Pulmonary artery endothelial cell (primary cell): ENCODE measurements at places on chromosomes 6 and 20.

DNA sequence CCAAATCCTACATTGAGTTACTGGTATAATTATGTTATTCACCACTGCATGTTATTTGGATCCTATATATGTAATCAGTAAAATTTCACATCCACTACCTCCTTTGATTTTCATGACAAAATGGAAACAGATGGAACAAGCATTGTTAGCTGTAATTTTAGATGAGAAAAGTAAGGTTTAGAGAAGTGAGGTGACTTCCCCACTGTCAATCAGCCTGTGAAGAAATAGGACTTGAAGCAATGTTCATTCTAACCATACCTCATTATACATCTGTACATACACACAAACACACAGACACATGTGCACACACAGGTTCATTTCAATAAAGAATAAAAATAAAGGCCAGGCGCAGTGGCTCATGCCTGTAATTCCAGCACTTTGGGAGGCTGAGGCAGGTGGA, 23.7 kb upstream of the QKI start:
- no peak for DNase-seq

DNA sequence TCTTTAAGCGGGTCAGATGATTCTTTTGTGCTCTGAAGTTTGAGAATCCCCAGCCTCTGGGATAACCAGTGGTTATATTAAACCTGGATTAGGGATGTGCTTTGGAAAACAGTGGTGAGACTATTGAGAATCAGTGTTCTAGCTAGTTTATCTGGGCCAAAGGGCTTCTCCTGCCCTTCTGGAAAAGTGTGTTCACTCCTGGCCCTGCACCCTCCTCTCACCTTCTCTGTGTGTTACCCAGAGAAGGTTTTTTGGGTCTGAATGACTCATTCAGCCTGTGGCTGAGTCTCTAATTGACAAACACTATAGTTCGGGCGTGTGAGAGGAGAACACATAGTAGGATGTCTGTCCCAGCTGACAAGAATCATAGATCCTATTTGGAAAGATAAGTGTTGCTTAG, 66.7 kb downstream of the LRRC1 start:
- DNase-seq, result no peak

GRCh38 chr20:58179432-58180099, 48.9 kb downstream of the ANKRD60 start:
- DNase-seq, result no peak

DNA sequence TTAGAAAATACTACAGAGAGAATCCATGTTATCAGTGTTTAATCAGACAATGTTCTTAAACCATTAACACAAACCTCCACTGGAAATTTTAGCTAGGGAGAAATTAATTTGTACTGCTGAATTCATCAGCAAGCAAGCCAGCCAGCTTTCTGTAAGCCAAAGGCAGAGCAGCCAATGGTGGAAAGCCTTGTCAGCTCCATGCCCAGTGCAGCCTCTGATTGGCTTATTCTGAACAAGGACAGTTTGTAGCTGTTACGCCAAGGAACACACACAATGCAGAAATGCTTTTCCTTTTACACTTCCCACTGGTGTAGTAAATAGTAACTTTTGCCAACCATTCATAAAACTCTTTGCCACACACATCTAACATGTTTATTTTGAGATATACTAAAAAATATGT, 265.0 kb downstream of the TENT5A start:
- peak; percentile 20 for DNase-seq

DNA sequence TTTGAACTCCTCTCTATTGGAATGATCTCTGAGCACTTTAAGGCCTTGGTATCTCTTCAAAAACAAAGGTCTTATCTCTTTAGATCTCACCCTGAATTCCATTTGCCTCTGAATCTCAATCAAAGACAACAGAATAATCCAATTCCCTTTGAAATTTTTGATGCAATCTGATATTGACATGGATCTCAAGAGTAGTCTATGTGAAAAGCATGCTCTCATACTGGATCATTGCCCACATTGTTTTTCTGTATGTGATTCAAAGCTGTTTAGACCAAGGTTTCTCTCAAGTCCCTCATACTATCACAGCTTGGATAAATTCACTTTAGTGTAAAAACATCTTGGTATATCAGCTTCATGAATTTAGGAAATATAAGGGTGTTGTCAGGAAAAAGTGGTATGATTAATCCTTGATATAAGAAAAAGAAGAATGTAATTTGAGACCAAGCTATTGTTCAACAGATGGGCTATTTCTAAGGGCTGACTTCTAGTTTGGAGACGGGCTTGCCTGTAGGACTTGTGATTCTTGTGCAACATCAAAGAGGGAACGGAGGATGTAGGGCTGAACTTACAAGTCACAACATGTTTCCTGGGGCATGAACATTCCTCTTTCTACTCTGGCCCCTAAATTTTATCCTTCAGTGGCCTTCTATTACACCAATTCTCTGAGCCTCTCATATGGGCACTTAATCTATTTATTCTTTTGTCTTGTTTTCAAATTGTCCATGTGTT, 77.9 kb upstream of the CITED2 start:
- peak; percentile 48 for DNase-seq

DNA sequence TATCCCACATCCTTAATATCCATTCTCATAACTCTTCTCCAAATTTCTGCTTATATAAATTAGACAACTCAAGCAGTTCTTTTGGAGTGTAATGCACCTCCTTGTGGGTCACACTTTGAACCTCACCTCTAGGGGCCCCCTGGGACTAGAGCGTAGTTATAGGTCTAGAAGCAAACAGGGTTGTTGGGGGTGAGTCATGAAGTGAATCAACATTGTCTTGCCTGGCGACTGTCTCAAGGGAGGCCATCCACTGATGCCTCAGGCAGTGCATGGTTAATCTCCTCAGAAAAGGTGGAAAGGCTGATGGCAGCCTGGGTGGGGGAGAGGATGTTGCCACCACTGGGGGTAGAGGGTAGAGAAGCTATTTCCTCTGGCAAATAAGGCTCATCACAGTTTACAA, 129.1 kb downstream of the TNFRSF21 start:
- no peak for DNase-seq

GRCh38 chr6:130307752-130308361, 58.0 kb upstream of the TMEM200A start:
- no peak for DNase-seq

DNA sequence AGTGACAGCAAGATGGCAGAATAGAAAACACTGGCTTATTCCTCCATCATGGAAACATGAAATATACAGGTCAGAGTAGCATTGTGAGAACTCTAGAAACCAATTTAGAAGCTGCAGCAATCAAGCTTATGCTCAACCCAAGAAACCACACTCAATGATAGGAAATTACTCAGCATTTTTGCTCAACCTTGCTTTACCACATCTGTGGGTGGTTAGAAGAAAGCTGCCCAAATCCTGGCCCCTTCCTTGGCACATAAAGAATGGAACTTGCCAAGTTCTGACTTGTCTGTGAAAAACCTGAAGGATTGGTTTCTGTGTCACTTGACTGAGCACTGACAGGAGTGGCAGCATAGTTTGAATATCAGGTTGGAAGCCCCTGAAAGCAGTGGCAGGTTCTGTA, 108.0 kb upstream of the MOCS1 start:
- DNase-seq, result no peak

- DNase-seq, result no peak
Measured at GRCh38 chr20:54058420-54059139, 11.8 kb downstream of the BCAS1 start.

DNA sequence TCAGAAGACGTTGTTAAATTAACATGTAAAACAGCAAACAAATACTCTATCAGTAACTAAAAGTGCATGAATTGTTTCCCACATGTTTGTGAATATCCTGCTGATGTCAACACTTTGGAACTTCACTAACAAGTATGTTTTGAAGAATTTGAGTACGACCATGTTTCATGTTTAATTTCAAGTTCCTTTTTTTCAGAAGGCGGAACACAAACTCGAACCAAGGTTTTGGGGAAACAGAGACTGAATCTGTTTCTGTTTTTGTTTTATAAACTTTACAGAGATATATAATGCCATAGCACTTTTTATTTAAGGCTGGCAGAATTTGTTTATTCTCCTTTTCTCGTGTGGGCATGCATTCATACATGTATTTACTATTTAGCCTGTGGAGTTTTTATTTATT, 509.3 kb upstream of the CITED2 start:
- no peak for DNase-seq

DNA sequence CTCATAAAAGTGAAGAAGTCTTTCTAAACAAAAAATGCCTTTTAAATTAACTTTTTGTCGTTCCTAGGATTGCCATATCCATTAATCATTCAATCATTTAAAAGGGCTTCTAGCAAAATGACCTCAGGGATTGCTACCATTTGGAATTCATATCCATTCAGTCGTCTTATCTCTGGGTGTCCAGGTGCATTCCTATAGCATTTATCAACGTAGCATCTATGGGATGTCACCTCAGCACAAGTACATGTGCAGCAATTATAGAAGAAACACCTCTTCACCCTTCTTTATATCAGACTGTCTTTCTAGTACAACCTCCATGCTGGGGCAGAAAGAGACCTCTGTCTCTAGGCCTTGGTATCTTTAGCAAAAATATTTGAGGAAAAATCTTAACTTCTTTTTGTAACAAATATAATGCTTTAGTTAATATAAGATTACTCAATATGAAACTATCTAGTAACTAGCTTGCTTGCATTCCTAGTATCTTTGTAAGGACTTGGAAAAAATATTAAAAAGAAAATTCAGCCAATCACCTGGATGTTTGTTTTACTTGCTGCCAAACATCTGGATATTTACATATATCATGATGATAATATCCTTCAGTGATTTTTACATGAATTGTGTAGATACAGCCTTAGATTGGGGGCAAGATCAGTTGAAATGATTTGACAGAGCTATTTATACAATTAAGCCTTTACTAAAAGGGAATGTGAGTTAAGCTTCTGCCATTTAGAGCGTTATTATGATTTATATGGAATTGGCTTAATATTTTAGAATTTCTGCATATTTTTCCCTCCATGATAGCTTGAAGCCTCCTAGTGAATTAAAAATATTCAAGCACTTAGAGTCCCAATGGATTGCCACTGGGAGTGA, 356.8 kb downstream of the HDGFL1 start:
- no peak for DNase-seq

DNA sequence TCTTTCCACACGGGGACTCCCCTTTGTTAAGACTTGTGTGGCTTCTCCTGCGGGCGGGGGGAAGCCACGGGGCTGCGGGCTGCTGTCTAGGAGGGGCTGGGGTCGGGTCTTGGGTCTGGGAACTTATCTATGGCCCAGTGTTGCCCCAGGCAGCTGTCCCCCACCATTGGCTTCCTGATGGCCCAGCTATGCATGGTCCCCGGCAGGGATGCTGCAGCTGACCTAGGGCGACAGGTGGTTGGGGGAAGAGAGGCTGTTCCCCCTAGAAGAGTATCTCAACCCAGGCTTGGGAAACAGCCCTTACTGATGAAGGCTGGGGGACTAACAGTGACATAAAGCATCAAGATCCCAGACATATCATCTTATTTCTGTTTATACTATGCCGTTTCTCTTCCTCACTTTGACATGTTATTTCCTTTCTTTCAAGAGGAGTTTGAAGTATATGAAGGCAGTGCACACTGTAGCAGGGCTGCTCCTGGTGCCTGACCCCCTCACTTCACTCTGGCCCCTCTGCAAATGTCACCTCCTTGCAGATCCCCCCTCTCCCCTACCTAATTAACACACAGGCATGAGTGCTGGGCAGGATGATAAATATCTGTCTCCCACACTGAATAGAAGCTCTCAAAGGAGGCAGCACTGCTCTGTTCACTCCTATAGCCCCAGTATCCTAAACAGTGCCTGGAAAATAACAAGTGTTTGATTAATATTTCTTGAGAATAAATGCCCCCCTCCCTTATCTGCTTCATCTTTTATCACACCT, 87.0 kb downstream of the HIVEP2 start:
- DNase-seq, result no peak

DNA sequence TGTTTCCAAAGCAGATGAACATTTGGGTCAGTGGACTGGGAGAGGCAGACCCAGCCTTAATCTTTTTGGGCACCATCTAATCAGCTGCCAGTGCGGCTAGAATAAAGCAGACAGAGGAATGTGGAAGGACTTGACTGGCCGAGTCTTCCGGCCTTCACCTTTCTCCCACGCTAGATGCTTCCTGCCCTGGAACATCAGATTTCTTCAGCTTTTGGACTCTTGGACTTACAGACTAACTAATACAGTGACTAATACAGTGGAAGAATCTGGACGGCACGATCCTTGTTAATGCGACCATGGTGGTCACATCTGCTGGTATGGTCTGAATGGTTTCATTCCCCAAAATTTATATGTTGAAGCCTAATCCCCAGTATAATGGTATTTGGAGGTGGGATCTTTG, 122.6 kb upstream of the NXT1 start:
- no peak for DNase-seq

DNA sequence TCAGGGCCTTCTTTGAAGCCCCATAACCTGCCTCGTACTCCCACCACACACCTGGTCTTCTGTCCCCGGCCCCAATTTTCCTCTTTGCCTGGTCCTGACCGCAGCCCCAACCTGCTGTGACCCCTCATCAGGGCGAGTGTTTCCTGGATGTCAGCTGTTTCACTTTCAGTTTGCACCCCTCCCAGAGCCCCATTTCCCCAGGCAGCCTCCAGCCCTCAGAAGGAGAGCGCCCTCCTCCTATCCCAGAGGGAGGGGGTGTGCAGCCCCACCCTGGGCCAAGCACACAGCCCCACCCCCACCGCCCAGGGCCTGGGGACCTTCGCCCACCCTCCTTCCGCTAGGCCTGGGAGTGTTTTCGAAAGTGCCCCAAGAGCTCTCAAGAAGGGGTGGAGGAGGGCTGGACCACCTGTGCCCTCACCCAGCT, 1.5 kb downstream of the BAK1 start:
- no peak for DNase-seq

DNA sequence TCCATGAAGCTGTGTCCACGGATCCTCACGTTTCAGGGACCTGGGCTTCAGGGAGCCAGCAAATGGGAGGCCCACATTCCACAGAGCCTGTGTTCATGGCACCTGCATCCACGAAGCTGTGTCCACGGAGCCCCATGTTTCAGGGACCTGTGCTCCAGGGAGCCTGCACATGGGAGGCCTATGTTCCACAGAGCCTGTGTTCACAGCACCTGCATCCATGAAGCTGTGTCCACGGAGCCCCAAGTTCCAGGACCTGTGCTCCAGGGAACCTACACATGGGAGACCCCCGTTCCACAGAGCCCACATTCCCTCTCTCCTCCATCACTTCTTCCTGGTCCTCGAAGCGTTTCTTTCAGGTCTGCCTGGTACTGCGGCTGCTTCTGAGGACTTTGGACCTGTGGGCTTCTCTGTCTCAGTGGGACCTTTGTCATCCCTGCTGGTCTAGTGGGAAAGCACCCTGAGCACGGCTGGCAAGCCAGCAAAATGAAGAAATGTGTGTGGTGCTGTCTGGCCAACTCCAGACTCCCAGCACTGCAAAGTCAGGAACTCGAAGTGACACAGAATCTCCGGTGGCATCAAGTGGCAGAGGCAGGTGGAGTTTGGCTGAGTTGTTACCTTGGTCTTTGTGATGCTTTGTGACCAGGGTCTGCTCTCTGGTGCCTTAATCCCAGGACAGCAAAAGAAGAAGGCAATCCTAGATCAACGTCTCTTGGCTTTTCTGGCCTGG, 245.9 kb downstream of the DLL1 start:
- no peak for DNase-seq

DNA sequence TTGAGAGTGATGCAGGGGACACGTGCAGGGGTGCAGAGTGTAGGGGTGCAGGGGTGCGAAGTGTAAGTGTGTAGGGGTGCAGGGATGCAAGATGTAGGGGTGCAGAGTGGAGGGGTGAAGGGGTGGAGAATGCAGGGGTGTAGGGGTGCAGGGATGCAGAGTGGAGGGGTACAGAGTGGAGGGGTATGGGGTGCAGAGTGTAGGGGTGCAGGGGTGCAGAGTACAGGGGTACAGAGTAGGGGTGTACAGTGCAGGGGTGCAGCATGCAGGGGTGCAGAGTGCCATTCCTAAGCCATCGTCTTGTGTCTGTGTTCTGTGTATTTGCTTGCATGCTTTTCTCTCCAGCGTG, 345.4 kb downstream of the TAF4 start:
- DNase-seq, result no peak
